Lower lobe of right lung (tissue), 2 donors: ENCODE measurements at places on chromosomes 2 and 18. TPM values are rescaled to one million over a fixed set of nuclear protein-coding genes. Genes with fewer than 3 reads are reported as not detected.

DNA sequence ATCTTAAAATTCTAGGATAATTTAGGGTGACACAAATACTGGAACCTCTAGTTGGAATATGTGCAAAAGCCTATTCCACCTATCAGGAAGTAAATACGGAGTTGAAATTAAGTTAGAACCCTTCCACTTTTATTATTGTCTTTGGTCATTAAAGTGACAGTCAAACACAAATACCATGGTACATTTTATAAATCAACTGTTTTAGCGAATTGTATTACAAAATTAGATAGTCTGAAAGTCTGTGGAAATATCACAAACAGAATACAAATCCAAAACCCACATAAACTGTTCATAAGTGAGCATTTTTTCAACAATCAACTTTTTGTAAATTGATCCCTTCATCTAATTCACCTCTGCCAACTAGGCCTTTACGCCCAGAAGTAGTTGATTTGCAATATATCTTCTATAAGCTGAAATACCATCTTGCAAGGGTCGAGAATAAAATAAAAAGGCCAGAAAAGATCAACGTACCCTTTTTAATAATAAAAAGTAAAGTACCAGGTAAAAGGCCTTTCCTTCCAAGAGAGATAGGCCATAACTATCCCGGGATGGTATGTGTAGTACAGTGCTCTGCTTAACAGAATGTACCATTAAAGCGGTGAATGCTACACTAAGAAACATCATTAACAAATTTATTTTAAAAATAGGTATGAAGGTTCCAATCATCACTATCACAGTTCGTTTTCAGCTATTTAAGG is 1.3 kb downstream of the USP34 start:
- H3K27me3 ChIP-seq: no peaks in the 10 kb centered on the region
- peak overlapping the region; percentile 64 for H3K4me3 ChIP-seq
- H3K27ac ChIP-seq: peak overlapping the region; percentile 97
- peaks cover 11% of the 10 kb centered on the region for H3K36me3 ChIP-seq

- H3K4me1 ChIP-seq: peaks cover 8% of the 10 kb centered on the region
- no peak for DNase-seq
- H3K27me3 ChIP-seq: peaks cover 61% of the 10 kb centered on the region
- no peaks in the 10 kb centered on the region for H3K36me3 ChIP-seq
These were observed 9.8 kb downstream of the FEV start for GRCh38 chr2:218975060-218975777.

METAP1D gene
- 3.8 TPM for total RNA-seq

- no peak overlapping the region for H3K27ac ChIP-seq
- no peak overlapping the region for H3K4me3 ChIP-seq
- H3K4me1 ChIP-seq: peaks cover 6% of the 10 kb centered on the region
- H3K27me3 ChIP-seq: no peaks in the 10 kb centered on the region
- H3K36me3 ChIP-seq: peaks cover 16% of the 10 kb centered on the region
These were observed 49.7 kb upstream of the TFCP2L1 start for GRCh38 chr2:121334581-121335293.

GRCh38 chr2:144826105-144826504 is 306.2 kb upstream of the ZEB2 start:
- no peak overlapping the region for H3K27ac ChIP-seq
- no peak for DNase-seq
- H3K27me3 ChIP-seq: no peaks in the 10 kb centered on the region
- H3K4me1 ChIP-seq: no peaks in the 10 kb centered on the region
- no peaks in the 10 kb centered on the region for H3K36me3 ChIP-seq

- no peaks in the 10 kb centered on the region for H3K36me3 ChIP-seq
- no peak overlapping the region for H3K4me3 ChIP-seq
- peaks cover 10% of the 10 kb centered on the region for H3K4me1 ChIP-seq
These were observed 69.1 kb upstream of the TCF7L1 start for GRCh38 chr2:85063981-85064599.

DNA sequence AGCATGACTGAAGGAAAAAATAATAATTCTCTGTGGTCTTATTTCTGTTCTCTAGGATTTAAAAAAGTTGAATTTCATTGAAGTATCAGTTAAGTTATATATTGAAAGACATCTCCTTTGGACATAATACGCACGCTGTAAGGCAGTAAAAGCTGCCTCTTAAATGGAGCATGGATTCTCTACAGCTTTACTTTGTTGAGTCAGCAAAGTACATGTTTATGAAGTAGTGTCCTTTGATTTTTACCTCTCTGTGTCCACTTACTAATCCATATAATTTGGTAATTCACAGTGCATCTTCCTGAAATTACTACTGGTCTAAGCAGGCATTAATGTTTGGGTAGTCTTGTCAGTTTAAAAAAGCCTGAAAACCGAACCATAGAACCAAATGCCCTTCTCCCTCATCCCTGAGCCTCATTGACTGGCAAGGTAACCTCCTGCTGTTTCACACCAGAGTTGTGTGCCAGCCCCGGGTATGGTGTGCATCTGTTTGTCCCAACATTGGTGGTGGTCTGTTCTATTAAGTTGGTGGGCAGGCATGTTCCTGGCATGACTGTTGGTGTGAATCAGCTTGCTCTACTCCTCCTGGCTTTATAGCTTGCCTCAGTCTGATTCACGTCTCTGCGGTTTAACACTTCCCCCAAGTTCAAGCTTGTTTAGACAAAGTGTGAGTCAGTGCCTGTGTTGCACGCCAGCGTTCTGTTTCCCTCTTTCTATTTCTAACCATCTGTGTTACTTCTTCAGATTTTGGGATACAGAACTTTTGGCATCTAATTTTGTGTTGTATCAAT is 71.0 kb upstream of the ITM2C start:
- H3K27ac ChIP-seq: peak overlapping the region; percentile 20
- no peak overlapping the region for H3K4me3 ChIP-seq
- no peaks in the 10 kb centered on the region for H3K27me3 ChIP-seq
- peaks cover 43% of the 10 kb centered on the region for H3K36me3 ChIP-seq

DNA sequence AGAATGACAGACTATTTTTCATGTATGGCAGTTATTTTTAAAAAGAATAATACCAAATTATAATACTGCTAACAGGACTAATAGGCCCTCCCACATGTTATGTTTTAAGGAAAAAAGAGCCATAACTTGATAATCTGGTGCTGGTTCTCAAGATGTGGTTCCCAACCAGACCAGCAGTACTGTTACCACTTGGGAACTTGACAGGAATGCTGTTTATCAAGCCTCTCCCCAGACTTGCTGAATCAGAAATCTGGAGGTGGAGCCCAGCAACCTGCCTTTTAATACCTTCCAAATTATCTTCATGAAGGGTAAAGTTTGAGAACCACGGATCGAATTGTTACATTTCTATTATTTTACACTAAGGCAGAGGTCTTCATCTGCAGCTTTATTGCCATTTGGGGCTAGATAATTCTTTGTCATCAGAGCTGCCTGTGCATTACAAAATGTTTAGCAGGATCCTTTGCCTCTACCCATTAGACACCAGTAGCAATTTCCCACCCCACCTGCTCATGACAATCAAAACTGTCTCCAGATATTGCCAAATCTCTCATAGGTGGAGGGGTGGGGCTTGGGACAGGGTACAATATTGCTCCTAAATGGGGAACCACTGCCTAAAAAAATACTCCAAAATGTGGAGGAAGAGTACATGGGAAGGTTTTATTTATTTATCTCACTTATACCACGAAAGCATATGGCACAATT is 629.6 kb downstream of the ARHGAP15 start:
- H3K27ac ChIP-seq: no peak overlapping the region
- H3K4me1 ChIP-seq: no peaks in the 10 kb centered on the region
- no peak for DNase-seq
- no peaks in the 10 kb centered on the region for H3K36me3 ChIP-seq

RNF152 gene
- 13.4 TPM for total RNA-seq

- H3K4me3 ChIP-seq: no peak overlapping the region
- H3K27ac ChIP-seq: no peak overlapping the region
These were observed 294.1 kb downstream of the BCL2 start for GRCh38 chr18:63025251-63026090.

GRCh38 chr2:94869552-94870439 is 1.4 kb upstream of the TEKT4 start:
- H3K36me3 ChIP-seq: no peaks in the 10 kb centered on the region
- H3K4me3 ChIP-seq: no peak overlapping the region
- peaks cover 38% of the 10 kb centered on the region for H3K27me3 ChIP-seq

GPR55 gene
- 0.74 TPM for total RNA-seq

GRCh38 chr2:2933426-2933825 is 444.2 kb downstream of the EIPR1 start:
- no peaks in the 10 kb centered on the region for H3K4me1 ChIP-seq
- no peak for DNase-seq
- no peaks in the 10 kb centered on the region for H3K27me3 ChIP-seq
- H3K4me3 ChIP-seq: no peak overlapping the region

CABYR gene
- total RNA-seq: 1.2 TPM

DNA sequence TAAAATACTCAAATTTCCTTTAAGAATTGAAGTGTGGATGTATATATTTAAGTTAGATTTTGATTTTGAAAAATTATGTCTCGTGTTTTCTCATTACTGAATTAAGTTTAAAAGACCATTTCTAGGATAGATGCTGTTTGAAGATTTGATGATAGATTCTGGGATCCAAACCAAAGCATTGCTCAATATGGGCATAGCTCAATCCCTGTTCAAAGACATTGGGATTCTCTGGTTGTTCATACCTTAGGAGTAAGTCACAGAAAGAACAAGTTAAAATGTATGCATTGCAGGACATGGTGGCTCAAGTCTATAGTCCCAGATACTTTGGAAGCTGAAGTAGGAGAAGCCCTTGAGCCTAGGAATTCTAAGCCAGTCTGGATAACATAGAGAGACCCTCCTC is 622.3 kb downstream of the ADCYAP1 start:
- no peak overlapping the region for H3K4me3 ChIP-seq
- no peaks in the 10 kb centered on the region for H3K4me1 ChIP-seq
- H3K27me3 ChIP-seq: no peaks in the 10 kb centered on the region

SPATA3 gene
- total RNA-seq: not detected

DNA sequence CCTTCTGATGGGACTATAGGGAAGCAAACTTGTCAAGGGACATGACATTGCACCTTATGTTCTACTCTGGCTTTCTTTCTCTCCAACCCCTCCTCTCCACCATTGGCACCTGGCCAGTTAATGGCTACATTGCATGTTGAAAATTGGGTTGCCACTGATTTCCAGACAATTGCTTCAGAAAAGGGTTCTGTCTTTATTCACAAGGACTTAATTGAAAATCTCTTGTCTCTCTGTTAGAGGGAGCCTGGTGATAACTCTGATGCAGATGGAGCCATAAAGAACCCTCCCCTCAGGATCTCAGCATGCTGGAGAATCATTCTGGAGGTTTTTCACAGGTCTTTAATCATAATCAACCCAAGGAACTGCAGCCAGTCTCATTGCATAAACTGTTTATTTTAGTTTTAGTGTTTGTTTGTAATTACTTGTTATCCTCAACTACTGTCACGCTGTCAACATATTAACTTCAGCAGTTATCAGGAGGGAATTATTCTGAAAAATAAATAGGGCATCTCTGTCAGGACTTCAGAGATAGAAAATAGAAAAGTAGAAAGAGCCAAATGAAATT is 316.8 kb downstream of the RIT2 start:
- H3K27ac ChIP-seq: no peak overlapping the region
- H3K27me3 ChIP-seq: no peaks in the 10 kb centered on the region
- H3K4me1 ChIP-seq: no peaks in the 10 kb centered on the region
- no peak for DNase-seq

DNA sequence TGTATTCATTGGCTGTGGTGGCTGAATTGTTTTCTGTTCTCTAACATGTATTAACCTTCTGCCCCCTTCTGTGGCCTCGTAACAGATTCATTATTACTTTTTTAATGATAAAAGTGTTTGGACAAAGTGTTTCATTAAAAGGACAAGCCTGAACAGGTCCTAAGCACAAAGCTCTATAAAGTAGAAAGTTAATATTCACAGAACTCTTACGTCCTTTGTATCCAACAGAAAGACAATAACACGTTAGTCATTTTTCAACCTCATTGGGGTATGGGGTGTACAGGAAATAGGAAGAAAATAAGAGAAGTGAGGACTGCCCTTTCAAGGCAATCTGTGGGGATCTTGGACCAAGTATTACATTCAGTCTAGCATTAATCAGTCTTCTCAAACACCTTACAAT is 105.5 kb upstream of the RGPD4 start:
- H3K27ac ChIP-seq: no peak overlapping the region
- no peaks in the 10 kb centered on the region for H3K4me1 ChIP-seq
- no peak for DNase-seq
- H3K4me3 ChIP-seq: no peak overlapping the region

DNA sequence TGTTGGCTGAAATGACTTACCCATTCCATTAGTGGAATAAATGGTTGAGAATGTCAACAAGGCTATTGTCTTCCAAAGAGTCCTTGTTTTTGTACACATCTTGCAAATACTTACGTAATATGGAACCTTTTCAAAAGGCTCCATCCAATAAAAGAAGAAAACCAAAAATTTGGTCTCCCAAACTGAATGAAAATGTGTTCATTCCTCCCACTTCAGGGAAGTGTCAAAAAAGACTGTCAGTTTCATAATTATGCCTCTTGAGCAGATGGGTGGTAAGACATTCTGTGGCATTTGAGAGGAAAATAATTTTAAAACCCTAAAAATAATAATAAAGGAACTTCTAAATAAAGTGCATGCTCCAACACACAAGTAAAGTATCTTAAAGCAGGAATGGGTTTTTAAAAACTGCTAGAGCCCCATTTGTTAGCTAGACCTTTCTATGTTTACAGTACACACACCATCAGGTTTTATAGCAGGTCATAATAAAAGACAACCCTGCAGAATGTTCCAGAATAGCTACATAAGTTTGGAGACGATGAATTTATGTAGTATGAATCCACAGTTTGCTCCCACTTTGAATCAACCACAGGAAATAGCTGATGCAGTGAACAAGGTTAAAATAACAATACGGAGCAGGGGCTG is 843.7 kb downstream of the LRRTM4 start:
- H3K27me3 ChIP-seq: no peaks in the 10 kb centered on the region
- H3K4me1 ChIP-seq: no peaks in the 10 kb centered on the region
- DNase-seq: no peak
- no peaks in the 10 kb centered on the region for H3K36me3 ChIP-seq
- H3K27ac ChIP-seq: no peak overlapping the region

GRCh38 chr2:191316246-191316994 is 71.2 kb downstream of the MYO1B start:
- H3K4me3 ChIP-seq: no peak overlapping the region
- DNase-seq: no peak
- no peaks in the 10 kb centered on the region for H3K27me3 ChIP-seq
- H3K36me3 ChIP-seq: no peaks in the 10 kb centered on the region

PHLPP1 gene
- total RNA-seq: 12.6 TPM

- no peaks in the 10 kb centered on the region for H3K36me3 ChIP-seq
- no peak for DNase-seq
- peaks cover 7% of the 10 kb centered on the region for H3K4me1 ChIP-seq
These were observed 5.2 kb upstream of the COMMD1 start for GRCh38 chr2:61900281-61900680.
